ENCODE measurements at places on chromosomes 1 and 21. TPM values are rescaled to one million over a fixed set of nuclear protein-coding genes. Genes with fewer than 3 reads are reported as not detected.

GRCh38 chr1:173249349-173249748 lies 42.2 kb upstream of the TNFSF4 start:
- no peaks in the 10 kb centered on the region for H3K27me3 ChIP-seq
- no peak overlapping the region for H3K4me3 ChIP-seq
- H3K27ac ChIP-seq, result no peak overlapping the region
- no peak for DNase-seq
- H3K4me1 ChIP-seq, result no peaks in the 10 kb centered on the region
- H3K36me3 ChIP-seq, result no peaks in the 10 kb centered on the region

DNA sequence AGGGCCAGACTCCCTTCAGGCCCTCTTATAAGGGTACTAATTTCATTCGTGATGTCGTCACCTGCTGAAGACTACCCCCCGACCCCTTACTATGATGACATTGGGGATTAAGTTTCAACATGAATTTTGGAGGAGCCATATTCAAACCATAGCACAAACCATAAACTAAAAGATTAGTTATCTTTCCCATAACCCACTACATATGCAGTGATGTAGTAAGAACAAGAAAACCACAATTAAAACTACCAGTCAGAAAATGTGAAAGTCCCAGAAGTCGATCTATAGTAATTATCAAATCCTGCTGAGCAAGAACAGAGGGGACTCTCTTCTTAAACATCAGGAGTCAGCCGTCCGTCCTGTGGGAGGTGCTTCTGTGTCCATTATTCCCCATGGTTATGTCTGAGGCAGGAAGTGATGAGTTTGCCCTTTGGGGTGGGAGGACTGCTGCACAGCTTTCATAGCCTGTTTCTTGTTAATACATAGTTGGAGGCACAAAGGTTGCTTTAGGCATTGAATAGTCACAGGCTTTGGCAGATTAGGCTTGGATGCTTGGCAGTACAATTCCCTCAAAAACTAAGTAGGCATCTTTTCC lies 35.9 kb upstream of the PTGFRN start:
- H3K27me3 ChIP-seq, result no peaks in the 10 kb centered on the region
- H3K36me3 ChIP-seq, result no peaks in the 10 kb centered on the region
- no peak overlapping the region for H3K27ac ChIP-seq
- no peak overlapping the region for H3K4me3 ChIP-seq

- H3K27me3 ChIP-seq, result no peaks in the 10 kb centered on the region
- no peak overlapping the region for H3K27ac ChIP-seq
- no peaks in the 10 kb centered on the region for H3K36me3 ChIP-seq
- peaks cover 6% of the 10 kb centered on the region for H3K4me1 ChIP-seq
Observed at GRCh38 chr1:198118134-198118533, 38.7 kb upstream of the NEK7 start.

DNA sequence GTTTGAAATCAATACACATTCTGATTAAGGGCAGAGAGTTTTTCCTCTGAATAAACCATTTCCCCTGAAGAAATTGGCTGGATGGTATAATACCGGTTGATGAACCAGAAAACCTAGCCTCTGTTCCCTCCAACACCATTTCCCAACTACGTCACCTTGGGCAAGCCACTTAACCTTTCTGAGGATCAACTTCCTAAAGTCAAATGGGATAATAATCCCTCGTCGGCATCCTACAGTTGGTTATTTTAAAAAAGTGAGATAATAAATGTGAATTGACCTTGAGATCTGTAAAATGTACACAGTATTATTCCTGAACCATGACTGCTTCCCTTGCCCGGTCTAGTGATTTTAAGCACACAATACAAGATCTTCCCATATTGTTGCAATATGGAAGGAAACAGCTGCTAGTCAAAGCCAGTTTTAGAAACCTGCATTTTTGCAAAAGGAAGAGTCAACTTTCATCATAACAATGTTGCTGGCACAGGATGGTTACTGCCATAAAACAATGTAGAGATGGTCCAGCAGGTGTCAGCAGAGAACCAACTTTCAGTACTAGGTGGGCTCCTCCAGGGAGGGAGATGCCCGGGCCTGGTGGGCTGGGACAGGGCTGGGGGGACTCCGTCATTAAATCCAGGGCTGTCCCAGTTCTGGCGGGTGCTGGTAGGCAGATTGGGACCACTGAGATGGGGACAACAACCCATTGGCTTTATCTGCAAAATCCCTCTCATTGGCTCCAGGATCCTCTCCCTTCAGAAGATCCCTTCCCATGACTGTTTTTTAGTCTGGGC lies 5.2 kb upstream of the HLX start:
- peak; percentile 81 for DNase-seq
- H3K27ac ChIP-seq, result no peak overlapping the region
- no peaks in the 10 kb centered on the region for H3K4me1 ChIP-seq
- H3K36me3 ChIP-seq, result no peaks in the 10 kb centered on the region
- H3K4me3 ChIP-seq, result no peak overlapping the region

- H3K36me3 ChIP-seq, result peaks cover 29% of the 10 kb centered on the region
- no peak for DNase-seq
- H3K4me3 ChIP-seq, result no peak overlapping the region
- no peaks in the 10 kb centered on the region for H3K4me1 ChIP-seq
Observed at GRCh38 chr1:33005117-33005837, 31.4 kb downstream of the AK2 start.

- H3K4me1 ChIP-seq, result peaks cover 43% of the 10 kb centered on the region
- no peaks in the 10 kb centered on the region for H3K27me3 ChIP-seq
- H3K27ac ChIP-seq, result peak overlapping the region; percentile 93
- H3K36me3 ChIP-seq, result peaks cover 5% of the 10 kb centered on the region
- peak overlapping the region; percentile 99 for H3K4me3 ChIP-seq
- DNase-seq, result peak; percentile 71
Observed at GRCh38 chr1:109547463-109548320, 723 bp upstream of the GNAI3 start.

GRCh38 chr1:29264773-29265389 lies 28.6 kb downstream of the PTPRU start:
- no peak overlapping the region for H3K27ac ChIP-seq
- no peaks in the 10 kb centered on the region for H3K36me3 ChIP-seq

GRCh38 chr1:57623791-57624538 lies 200.1 kb upstream of the DAB1 start:
- H3K4me3 ChIP-seq, result no peak overlapping the region
- H3K27me3 ChIP-seq, result 0 out of 2 replicates have a peak, but pooled peaks cover 2% of the 10 kb centered on the region
- H3K36me3 ChIP-seq, result no peaks in the 10 kb centered on the region
- no peak for DNase-seq
- no peaks in the 10 kb centered on the region for H3K4me1 ChIP-seq
- no peak overlapping the region for H3K27ac ChIP-seq

- H3K36me3 ChIP-seq, result 0 out of 2 replicates have a peak, but pooled peaks cover 5% of the 10 kb centered on the region
- no peak overlapping the region for H3K27ac ChIP-seq
- peaks cover 87% of the 10 kb centered on the region for H3K4me1 ChIP-seq
- no peaks in the 10 kb centered on the region for H3K27me3 ChIP-seq
Observed at GRCh38 chr1:234605399-234605982, 4.5 kb downstream of the IRF2BP2 start.

DNA sequence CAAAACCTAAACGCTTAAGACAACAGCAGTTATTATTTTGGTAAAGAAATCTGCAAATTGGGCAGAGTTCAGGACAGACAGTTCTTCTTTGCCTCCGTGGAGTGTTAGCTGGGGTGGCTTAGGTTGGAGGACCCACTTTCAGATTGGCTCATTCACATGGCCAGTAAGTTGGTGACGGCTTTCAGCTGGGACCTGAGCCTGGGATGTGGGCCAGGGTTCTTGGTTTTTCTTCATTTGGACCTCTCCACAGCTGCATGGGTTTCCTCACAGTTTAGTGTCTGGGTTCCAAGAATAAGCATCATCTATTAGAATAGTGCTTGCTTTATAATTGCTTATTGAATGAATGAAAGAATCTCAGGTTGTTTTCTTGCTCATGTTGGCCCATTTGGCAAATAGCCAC lies 72.2 kb downstream of the ATF6 start:
- no peaks in the 10 kb centered on the region for H3K4me1 ChIP-seq

The WNT2B gene
- total RNA-seq, result not detected
